ENCODE measurements at places on chromosomes 7 and 10.
A peak's percentile ranks its signal among the peaks of the same experiment; 100 is the strongest.

- no peak for DNase-seq
These were observed 63.3 kb upstream of the THSD7A start for GRCh38 chr7:11895337-11895736.

GRCh38 chr7:44966731-44967538 is 11.9 kb downstream of the MYO1G start:
- DNase-seq: no peak

GRCh38 chr10:93068411-93069244 is 5.1 kb upstream of the CYP26A1 start:
- no peak for DNase-seq

DNA sequence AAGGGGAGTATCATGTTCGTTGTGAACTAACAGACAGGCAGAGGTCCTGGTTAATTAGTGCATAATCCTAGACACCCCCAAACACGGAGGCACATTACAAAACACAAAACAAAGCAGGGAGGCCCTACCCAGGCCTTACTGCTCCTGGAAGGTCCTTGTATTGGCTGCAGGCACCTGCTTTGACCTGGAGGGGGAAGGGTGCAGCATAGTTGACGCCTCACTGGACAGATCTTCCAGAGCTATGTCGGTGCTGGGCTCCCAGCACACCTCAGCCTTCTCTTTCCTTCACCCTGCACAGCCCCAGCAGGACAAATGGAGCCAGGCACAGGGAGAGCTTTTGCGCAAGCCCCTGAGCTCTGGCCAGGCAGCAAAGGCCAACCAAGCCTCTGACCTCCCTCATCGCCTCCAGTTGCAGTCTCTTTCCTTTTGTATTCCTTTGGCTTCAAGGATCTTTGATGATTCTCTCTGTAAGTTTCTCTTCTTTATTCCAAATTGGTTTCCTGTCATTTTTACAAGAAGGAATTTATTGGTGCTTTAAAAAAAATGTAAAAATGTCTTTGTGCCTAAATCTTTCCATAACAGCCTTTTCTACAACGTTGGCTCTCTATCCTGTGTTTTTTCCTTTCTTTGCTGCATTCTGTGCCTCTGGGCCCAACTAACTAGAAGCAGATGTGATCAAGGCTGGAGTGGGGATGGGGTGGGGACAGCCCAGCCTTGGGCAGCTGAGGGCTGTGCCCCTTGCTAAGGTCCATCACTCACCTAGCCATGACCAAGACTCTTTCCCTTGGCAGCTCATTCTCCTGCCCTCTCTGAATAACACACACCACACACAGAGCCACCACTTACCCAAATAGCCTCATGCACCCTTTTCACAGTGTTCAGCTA is 317.1 kb upstream of the NPVF start:
- no peak for DNase-seq

GRCh38 chr7:67690700-67691099 is 694.1 kb downstream of the TYW1 start:
- DNase-seq: no peak

DNA sequence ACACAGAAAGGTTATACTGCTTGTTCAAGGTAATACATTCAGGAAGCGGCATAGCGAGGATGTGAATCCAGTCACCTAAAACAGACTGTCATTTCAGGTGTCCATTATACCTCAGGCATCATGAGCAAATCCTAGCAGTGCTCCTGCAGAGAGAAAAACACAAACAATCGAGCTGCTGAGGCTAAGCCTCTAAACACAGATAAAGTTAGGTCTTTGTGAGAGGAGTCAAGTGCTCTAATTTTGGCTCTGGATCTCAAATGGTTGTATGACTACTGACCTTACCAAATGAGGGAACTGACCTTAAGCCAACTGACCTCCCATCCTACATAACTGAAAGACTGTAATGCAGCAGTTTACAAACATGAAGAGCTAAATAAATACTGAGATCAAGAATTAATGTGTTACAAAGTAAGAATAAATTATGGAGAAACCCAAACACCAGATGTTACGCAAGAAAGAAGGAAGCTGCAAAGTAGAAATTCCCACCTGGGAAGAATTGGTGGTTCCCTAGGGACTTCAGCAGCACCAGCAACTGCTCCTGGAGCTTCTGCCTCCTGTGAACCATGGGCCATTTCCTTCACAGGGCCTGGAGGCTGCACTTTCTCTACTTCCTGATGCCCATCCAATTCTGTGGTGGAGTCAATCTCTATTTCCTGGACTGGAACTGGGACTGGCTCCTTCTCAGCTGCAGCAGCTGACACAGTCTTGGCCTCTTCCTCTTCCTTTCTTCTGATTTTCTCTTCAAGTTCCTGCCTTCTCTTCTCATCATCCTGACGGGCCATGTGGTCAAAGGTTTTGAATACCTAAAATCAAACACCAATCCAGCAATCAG is 5.8 kb downstream of the NUDCD3 start:
- DNase-seq: no peak

- DNase-seq: no peak
These were observed 43.9 kb upstream of the EEPD1 start for GRCh38 chr7:36109013-36109627.

DNA sequence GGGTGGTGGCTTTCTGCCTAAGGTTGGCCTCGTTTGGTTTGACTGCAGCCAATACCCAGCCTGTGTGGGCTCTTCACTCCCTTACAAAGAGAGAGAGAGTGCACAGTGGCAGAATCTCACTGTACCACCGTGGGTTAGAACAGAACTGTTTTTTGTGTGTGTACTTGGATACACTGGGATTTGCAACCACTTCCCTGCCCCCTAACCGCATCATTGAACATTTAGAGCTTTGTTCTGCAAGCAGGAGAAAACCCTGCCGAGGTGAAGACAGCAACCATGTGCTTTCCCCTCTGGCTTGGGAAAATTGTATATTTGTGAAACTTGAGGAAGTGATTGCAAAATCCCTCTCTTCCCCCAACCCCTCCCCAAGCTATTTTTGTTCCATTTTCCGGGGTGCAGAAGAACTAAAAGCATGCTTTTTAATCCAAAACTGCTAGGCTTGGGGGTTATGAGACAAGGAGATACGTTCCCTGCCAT is 201.2 kb downstream of the TCF7L2 start:
- DNase-seq: no peak

GRCh38 chr10:98323221-98324164 is 55.5 kb upstream of the LOXL4 start:
- DNase-seq: peak; percentile 87

GRCh38 chr10:21511095-21511570 is 14.3 kb downstream of the SKIDA1 start:
- DNase-seq: no peak

- no peak for DNase-seq
These were observed 44.3 kb upstream of the PRKCQ start for GRCh38 chr10:6624392-6624791.
